ENCODE measurements at places on chromosomes 4 and X.

GRCh38 chr4:26242451-26242850 lies 78.4 kb upstream of the RBPJ start:
- DNase-seq, result no peak

- peak; percentile 12 for DNase-seq
Measured at GRCh38 chr4:89158884-89159503, 47.7 kb downstream of the TIGD2 start.

DNA sequence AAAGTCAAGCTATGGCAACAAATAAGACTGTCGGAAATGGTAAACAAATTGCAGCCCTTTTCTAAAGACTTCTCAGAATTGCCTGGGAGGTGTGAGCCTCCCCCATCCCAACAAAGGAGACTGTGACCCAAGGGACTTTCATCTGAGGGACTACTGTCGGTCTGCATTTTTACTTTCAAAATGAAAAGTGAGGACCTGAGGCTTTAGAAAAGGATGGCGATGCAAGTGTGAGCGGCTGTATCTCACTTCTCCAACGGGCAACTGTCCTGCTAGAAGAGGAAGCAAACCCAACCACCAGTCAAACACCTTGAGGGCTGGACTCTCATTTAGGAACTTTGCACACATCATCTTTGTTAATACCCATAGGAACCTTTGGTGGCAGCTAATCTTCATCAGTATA lies 62.6 kb upstream of the CLNK start:
- no peak for DNase-seq

GRCh38 chr4:64407000-64407399 lies 2.2 kb downstream of the TECRL start:
- no peak for DNase-seq

- peak; percentile 58 for DNase-seq
Measured at GRCh38 chr4:75916091-75916661, 13.9 kb upstream of the PPEF2 start.

DNA sequence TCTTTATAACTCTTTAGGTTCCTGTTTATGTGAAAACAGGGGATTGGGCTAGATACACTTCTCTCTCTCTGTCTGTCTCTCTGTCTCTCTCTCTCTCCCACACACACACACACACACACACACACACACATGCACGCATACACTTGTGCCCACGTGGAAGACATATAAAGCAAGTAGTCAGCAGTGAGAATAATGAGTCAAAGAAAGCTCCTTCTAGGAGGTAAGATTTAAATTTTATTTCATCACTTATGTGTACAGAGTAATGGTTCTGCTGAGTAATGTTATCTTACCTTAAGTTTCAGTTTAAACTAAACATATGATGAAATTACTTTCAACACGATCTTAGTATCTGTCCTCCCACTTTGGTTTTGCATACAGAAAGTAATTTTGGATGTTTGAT lies 243.0 kb upstream of the TEX13A start:
- no peak for DNase-seq

- DNase-seq, result no peak
Measured at GRCh38 chr4:143329985-143330384, 6.7 kb upstream of the GAB1 start.

DNA sequence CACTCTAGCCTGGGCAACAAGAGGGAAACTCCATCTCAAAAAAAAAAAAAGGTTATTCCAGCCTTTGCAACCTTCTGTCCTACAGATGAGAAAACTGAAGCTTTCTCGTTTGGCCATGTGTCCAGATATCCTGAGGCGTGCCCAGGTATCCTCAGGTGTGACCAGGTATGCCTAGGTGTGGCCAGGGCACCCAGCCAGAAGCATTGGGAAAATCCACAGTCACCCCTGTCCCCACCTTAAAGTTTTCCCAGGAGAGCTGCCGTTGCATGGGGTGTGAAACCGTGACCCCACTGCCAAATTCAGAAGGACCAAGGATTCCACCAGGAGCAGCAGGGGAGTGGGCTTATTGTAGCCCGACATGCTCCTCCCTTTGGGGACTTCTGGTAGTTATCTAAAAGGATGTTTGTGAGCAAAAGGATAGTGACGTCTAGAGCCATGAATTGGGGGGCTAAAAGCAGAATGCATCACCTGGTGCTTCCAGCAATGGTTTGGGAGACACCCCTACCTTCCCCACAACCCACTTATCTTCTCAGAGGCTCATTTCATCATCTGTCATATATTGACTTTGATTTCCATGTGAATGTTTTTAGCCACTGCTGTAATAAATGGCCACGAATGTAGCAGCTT lies 4.0 kb upstream of the DHRSX start:
- no peak for DNase-seq

DNA sequence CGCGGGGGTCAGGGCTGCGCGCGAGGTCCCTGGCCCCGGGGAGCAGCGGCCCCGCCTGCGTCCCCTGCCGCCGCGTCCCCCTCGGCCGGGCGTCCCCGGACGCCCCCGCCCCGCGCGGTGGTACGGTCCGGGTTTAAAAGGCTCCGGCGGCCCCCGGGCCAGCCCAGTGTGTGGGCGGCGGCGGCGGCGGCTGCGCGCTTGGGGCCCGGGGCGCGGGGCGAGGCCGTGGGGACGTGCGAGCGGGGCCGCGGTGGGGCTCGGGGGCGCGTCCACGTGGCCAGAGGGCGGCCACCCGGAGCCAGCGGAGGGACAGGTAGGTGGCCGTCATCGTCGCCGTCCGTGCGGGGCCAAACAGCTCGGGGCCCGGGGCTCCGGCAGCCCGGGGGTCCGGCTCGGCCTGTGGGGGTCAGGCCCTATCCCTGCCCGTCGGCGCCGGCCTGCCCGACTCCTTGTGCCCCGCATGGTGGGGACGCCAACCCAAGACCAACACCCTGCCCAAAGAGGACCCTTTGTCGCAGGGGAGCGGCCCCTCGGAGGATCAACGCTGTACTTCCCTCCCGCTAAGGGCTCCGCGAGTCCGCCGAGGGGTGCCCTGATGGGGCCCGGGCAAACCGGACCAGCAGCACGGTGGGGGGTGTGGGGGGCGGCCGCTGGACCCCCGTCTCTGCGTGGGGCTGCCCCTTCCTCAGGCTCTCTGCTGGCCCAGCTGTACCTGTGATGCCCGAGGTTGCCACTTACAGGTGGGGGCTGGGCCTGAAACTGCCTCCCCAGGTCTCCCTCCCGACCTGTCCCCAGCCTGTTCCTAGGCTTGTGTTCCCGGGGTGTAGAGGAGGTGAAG lies at the start of gene PLXNA3:
PLXNA3 (plus strand) TSS at position 166 of the 838 bp plus-strand sequence. CDS start 1,903 bp downstream, outside the sequence.
- DNase-seq, result peak; percentile 72

DNA sequence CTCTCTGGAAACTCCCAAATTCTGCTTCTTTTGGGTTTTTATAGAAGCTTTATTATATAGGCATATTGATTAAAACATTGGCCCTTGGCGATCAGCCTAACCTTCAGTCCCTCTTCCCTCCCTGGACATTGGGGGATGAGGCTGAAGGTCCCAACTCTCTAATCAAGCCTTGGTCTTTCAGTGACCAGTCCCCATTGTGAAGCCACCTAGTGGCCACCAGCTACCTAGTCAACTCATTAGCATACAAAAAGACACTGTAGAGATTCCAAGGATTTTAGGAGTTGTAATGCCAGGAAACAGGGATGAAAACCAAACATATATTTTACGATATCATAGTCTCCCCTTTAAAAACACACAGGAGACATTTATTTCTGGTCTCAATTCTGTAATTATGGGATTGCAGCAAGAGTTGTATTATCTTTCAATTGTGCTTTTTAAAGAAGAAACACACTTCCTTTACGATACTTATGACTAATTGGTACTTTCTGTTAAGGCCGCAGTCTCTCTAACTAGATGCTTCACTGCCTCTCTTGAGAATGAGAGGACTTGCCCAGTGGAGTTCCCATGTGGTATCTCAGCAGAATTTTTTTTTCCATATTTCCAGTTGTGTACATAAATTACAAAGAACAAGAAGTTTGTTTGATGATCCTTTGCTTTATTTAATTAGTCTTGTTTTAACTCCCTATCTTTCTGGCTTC lies 58.2 kb downstream of the WDR17 start:
- DNase-seq, result peak; percentile 7

DNA sequence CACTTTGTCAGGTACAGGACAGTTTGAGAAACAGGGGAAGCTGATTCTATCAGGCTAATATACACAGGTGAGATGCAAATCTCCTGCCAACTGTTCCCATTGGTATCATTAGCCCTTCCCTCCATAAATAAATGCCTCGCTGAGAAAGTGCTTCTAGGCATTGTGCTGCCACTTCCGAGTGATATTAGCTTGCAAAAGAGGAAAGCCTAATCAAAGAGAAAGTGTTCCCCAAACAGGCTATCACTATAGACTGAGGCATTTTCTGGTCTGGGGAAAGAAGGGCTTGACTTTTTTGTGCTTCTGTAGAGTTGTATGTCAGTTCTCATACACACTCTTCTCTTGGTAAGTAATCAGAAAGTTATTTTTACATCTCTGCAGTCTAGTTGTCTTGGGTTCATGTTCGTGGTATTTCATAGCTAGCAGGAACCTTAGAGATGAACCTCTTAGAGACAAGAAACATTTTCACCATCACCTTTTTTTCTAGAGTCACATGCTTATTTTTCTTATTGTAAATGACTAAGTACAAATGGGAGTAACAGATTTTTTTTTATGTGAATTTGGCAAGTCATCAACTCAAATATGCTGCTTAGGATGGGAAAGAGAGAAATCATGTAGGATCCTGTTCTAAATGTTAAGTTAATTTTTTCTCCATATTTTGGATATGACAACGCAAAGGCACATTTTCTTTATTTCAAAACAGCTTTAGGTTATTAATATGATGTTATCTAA lies 1009.8 kb downstream of the ADGRL3 start:
- no peak for DNase-seq

DNA sequence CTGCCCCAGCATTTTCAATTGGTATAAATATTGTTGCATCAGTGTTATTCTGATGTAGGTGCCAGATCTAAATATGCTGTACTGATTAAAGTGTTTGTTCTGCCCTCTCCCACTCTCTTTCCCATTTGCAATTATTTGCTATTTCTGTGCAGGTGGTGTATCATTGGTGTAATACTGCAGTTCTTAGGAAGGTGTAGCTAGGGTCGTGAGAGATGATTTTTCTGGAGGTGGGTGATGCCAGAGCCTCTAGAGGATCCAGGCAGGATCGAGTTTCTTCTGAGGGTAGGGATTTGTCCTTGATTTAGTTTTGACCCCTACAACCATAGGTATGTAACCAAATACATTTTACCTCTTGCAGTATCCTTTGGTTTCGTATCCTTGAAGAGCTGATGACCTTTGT lies 1.9 kb downstream of the SMAD1 start:
- DNase-seq, result no peak

DNA sequence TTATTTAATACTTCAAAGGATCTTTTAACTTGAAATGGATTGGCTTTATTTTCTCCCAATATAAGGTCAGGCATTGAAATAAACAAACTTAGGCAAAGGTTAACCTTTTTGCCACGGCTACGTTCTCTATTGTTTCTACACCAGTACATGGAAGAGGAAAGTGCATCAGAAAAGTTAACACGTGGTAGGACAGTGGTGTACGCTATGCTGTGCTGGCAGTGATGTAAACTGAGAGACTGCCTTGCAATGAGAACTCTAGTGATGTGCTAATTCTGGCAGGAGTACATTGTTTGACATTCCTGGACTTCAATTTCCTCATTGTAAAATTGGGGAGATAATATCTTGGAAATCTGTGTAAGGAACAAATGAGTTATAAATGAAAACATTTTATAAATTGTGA lies 208.2 kb downstream of the TMA16 start:
- DNase-seq, result no peak

DNA sequence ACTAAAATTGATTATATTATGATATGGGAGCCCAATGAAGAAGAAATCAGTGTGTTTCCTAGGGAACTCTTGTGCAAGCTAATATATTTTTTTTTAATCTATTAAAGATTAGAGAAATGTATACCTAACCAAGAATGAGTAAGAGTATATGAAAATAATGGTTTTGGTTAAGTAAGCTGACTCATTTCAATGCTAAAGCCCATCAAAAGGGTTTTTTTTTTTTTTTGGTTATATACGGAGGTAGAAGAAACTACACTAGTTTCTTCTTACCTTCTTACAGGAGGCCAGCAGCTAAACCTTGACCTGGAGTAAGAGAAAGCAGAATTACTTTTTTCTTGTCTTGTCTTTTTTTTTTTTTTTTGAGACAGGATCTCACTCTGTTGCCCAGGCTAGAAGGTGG lies 27.5 kb downstream of the RUFY3 start:
- no peak for DNase-seq

DNA sequence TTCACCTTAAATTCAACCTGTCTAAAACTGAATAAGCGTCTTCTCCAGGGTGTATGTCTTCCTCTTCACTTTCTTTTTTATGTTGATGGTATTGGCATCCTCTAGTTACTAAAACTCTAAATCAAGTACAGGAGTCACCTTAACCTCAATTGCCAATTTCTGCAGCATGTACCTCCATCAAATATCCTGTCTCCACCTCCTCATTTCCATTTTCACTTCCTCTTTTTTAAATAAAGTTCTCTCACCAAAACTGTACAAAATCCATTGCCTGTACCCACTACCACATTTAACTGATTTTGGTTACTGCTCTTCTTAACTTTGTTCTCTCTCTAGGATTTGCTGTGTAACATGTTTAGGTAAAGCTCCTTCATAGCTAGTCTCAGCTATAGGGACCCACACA lies 9.2 kb upstream of the NPFFR2 start:
- no peak for DNase-seq

DNA sequence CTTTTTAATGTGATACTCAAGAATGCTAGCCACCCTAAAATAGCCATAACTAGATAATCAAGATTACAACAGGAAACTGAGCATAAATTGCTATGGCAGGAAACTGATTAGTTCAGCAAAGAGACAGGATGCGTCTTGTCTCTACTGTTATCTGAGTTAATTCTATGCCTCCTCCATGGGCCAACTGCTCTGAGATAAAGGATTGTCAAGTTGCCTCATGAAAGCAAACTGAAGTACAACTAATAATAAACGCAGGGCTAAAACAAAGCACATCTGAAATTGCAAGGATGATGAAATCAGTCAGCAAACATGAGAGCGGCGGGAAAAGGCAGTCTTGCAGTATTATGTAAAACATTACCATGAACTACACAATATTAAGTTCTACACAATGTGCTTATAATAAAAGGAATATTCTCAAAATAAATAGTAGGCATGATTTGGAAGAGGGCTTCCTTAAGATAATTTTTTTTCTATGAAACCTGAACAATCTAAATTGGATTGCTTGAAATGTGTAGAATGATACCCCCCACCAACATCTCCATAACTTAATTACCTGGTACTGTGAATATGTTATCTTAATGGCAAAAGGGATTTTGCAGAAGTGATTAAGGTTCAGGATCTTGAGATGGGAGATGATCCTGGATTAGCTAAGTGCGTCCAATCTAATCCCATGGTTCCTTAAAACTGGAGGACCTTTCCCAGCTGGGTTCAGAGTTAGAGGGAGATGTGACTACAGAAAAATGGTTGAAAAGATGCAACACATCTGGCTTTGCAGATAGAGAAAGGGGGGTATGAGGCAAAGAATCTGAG lies 65.9 kb downstream of the ANTXR2 start:
- no peak for DNase-seq
